Fibroblast of skin of scalp (primary cell): ENCODE measurements at places on chromosomes 6 and 20.

DNA sequence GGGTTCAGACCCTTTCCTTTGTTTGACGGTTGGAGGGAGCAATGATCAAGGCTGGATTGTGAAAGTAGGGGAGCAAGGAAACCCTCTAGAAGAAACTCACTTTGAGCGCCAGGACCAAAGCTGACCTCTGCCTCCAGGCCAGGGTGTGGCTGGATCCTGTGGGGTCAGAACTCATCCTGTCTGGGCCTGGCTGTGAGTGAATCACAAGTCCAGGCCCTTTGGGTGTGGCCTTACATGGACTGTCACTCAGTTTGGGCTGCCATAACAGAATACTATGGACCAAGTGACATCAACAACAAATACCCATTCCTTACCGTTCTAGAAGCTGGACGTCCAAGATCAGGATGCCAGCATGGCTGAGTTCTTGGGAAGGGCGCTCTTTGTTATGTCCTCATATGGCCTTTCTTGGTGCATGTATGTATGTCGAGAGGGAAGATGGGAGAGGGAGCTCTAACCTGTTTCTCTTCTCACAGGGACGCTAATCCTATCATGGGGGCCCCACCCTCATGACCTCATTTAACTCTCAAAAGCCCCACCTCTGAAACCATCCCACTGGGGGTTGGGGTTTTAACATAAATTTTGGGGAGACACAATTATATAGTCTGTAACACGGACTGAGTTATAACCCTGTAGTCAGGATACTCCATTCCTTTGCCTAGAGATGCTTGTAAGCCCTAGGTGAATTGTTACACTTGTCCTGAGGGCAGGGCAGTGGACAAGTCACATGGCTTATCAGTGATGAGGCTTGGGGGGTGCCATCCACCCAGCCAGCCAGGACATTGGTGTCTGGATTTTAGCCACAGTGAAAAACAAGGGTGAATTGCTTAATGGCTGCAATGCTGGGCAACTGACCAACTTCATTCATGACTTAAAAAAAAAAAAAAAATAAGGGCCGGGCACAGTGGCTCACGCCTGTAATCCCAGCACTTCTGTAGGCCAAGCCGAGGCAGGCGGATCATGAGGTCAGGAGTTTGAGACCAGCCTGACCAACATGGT, 80.0 kb downstream of the TRMT11 start:
- DNase-seq, result no peak

GRCh38 chr6:157989541-157990289, 8.1 kb downstream of the SYNJ2 start:
- DNase-seq, result peak; percentile 45

DNA sequence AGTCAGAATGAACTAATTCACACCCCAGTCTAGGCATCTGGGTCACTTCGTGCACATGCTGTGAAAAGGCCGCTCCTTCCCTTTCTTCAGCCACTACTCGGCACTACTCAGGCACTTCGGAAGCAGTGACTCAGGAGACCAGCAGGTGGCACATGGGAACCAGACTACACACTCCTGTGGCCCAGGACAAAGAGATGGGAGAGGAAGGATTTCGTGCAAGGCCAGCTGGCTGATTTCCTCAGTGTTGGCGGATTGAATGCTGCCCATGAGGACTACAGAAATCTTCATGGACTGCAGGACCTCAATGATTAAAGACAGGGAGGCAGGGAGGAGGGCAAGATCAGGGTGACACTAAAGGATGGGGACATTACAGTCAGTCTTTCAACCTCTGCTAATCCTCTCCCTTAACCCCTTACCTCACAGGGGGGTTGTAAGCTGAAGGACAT, 117.8 kb upstream of the SPACA1 start:
- DNase-seq, result peak; percentile 86

DNA sequence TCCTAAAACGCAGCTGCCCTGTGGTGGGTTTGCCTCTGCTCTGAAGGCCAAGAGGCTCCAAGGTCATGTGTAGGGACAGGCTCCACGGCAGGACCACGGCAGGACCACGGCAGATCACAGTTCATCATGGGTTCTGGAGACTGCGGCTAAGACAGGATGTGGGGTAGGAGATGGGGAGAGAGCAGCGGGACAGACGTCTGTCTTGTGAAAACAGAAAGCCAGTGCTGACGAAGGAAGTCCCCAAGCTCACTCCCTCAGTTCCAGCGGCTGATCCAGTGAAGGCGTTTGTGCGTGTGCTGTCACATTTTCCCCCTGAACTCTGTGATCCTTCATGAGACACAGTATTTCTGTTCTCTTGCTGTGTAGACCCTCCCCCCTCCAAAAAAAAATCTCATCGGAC, 67.9 kb upstream of the PTGIS start:
- DNase-seq, result no peak

- no peak for DNase-seq
Measured at GRCh38 chr20:23031346-23031745, 3.8 kb upstream of the SSTR4 start.

GRCh38 chr20:44762466-44763140, 16.9 kb downstream of the KCNK15 start:
- DNase-seq, result no peak

DNA sequence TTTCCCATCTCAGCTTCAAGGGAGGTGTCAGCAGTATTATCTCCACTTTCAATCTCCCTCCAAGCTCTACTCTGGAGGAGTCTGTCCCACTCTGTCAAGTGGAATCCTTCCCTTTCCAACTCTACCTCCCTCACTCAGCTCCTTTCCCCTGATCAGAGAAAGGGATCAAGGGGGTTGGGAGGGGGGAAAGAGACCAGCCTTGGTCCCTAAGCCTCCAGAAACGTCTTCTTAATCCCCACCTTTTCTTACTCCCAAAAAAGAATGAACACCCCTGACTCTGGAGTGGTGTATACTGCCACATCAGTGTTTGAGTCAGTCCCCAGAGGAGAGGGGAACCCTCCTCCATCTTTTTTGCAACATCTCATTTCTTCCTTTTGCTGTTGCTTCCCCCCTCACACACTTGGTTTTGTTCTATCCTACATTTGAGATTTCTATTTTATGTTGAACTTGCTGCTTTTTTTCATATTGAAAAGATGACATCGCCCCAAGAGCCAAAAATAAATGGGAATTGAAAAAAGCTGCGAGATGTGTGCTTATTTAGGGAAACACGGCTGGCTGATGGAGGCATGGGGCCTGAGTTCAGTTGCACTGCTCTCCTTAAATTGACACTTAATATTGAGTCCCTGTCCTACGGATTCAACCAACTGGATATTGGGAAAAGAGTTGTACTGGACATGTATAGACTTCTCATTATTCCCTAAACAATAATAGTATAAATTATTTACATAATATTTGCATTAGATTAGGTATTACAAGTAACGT, 4.9 kb downstream of the TUBB start:
- DNase-seq, result peak; percentile 30

- peak; percentile 51 for DNase-seq
Measured at GRCh38 chr6:152750694-152751093, at the start of gene VIP. Gene VIP (plus strand): TSS chr6:152750797. CDS start chr6:152752178, 1,381 bp downstream.

DNA sequence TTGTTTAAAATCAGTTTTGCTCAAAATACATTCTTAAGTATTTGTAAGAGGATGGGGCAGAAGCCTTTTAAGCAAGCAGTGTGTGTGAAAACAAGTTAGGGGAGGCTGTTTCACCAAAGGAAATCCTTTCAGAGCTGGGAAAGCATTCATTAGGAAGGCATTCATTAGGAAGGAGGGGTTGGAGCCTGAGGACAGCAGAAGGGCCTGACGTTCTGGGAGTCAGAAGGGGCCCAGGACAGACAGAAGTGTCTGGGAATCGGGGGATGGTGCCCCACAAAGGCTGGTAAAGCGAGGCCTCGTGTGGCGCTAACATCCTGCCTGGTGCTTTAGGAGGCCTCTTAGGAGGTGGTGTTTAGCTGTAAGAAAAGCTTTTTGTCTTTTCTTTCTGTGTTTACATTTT, 80.6 kb upstream of the NXT1 start:
- no peak for DNase-seq

DNA sequence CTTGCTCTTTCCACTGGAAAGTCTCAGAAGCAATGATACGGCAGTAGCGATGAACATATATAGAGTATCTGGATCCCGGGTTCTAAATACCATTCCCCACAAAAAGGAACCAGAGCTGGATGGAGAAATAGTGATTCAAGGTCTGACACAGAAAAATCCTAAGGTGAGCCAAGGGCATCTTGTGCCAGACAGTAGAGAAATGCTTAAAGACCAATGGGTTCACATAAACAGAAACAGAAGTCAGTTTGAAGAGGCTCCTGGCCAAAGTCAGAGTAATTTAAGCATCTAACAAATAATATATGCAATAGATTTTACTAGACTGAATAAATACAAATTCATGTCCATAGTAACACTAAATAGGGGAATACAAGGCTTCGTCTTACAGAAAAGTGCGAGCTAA, 54.7 kb downstream of the RGS17 start:
- no peak for DNase-seq

GRCh38 chr6:133286765-133287164, 45.6 kb downstream of the EYA4 start:
- peak; percentile 65 for DNase-seq

DNA sequence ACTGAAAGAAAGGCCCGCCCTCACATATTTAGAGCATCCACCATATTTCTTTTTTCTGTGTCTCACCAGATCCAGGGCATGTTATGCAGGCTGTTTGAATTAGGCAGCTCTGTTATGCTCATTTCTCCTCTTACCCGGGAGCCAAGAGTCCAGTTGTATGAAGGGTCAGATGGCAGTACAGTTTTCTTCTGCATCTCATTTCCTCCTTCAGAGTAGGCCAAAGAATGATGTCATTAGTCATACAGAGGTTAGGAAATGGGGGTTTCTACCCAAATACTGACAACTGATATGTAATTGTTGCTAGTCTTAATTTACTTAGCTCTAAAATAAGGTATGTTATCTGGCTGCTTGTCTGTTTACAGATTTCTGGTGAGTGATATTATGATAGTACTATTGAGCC, 130.8 kb downstream of the SOBP start:
- DNase-seq, result no peak

GRCh38 chr20:11411765-11412164, 505.9 kb upstream of the BTBD3 start:
- DNase-seq, result no peak
